ENCODE measurements at places on chromosomes 3 and 15. TPM values are rescaled to one million over a fixed set of nuclear protein-coding genes. Genes with fewer than 3 reads are reported as not detected.

The OSTN gene
- not detected for total RNA-seq

The ALDH1A2 gene
- not detected for total RNA-seq

DNA sequence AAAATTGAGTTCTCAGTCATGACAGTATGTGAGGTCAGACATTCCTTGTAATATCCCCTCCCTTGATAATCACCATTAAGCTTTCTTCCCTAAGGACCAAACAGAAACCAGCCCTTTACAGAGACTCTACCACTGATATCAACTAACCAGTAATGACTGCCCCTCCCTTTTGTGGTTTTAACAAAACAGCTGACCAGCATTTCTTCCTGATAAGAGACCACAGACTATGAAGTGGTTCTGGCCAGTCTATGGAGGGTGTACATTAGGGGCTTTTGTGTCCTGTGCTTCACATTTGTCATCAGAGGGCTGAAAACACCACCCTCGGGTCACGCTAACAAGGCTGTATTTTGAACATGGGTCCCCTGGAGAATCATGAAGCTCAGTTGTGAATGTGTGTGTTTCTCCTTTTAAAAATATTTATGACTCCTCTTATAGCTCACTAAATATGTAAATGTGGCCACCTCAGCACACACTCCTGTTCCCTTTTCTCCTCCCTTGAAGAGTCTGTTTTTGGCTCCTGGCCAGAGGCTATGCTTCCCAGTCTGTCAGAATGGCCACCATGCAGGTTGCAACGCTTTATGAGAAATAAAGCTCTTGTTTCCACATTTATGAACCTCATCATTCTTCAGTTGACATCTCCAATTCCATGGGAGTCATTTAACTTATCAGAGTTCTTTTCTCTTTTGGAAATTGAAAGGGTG lies 239.3 kb downstream of the CPNE4 start:
- no peak for DNase-seq

GRCh38 chr15:63124506-63124905 lies 2.8 kb downstream of the LACTB start:
- DNase-seq, result no peak

GRCh38 chr3:30548600-30548999 lies 57.8 kb upstream of the TGFBR2 start:
- DNase-seq, result peak; percentile 86

Measured in endodermal cell (in vitro differentiated cells).